ENCODE measurements at places on chromosomes 2 and 18.

DNA sequence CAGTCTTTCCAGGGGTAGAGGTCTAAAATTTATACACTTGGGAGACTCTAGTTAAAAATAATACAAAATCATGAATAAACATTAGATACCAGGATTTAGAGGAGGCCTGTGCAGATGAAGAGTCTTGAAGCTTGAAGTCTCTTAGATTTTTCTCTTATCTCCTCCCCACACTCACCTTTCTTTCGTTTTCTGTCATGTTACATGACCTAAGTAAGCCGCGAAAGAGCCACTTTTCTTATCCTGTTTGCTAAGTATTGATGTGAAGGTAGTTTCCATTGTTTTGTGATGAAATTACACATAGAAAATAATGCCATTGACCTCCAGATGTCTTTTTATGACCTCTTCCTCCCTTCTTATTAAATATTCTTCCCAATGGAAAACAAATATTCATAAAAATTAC lies 367.8 kb downstream of the LRRTM1 start:
- DNase-seq = no peak

- no peak for DNase-seq
These were observed 1.0 kb upstream of the FAHD2A start for GRCh38 chr2:95401480-95401879.

GRCh38 chr2:225637259-225637658 lies 237.7 kb downstream of the NYAP2 start:
- DNase-seq = no peak

DNA sequence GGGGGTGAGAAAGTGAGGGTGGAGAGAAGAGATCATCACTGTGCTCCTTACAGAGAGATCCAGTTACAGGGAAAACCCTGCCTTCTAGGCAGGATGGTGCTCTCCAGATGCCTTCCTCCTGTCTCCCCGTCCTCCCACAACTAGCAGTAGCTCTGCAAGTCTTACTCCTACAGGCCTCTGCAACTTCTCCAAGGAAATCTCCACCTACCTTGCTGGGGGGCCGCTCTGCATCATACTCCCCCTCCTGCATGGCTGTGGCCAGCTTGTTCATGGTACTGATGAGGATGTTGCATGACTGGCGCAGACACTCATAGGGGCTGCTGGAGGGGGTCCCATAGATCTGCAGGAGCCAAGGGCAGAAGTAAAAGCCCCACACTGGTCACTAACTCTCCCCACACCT lies 14.1 kb downstream of the DCTN1 start:
- no peak for DNase-seq

- no peak for DNase-seq
These were observed 170.1 kb upstream of the HAAO start for GRCh38 chr2:42962508-42962953.

DNA sequence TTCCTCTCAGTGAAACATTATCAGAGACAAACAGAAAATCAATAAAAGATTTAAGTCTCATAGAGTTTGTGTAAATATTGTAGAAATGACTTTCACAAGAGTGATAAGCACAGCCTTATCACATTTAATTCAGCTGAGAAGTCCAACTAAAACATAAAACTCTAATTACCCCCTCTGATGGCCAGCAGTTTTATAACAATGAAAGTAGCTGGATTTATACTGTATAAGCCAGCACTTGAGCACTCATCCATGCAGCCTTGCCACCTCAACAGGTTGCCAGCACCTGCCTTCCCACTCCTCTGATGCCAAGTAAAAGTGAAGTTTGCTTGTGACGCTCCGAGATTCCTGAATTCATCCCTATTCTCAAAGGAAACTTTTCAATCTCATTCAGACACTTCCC lies 103.0 kb upstream of the STK39 start:
- DNase-seq = no peak

GRCh38 chr18:48032876-48033789 lies 102.7 kb upstream of the SMAD2 start:
- DNase-seq = no peak

DNA sequence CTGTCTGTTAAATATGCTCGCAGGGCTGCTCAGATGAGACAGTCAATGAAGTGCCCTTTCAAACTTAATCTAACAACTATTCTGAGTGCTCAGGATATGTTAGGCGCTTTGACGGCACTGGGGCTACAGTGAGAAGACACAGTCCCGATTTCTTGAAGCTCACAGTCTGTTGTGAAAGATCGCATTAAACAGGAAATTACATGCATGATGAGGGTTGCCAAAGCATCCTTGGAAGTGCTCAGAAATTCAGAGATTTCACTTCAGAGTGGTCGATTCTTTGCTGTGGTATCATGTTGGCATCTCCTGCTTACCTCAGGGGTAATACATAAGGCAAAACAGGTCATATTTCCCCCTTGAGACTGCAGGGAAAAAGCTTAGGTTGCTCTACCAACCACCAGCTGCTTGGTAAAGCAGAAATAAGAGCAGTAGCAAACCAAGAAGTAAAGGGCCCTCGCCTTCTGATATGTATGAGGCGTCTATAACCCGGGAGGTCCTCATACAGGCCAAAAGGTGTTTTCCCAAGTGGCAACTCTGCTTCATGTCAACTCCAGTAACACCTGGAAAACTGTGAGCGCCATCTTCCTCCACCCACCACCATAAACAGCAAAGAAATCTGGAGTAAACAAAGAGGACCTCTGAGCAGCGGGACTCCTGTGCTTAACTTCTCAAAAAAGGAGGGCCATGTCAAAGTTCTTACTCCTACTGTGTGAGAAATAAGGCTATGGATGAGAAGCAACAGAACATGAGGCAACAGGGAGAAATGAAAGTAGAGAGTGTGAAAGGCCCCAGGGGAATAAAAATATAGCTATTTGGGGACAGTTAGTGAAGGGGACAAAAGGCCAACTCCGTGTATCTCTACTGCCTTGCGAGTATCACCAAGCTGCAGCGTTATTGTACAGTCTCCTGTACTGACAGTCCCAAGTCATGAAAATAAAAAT lies 79.3 kb downstream of the CLHC1 start:
- no peak for DNase-seq

DNA sequence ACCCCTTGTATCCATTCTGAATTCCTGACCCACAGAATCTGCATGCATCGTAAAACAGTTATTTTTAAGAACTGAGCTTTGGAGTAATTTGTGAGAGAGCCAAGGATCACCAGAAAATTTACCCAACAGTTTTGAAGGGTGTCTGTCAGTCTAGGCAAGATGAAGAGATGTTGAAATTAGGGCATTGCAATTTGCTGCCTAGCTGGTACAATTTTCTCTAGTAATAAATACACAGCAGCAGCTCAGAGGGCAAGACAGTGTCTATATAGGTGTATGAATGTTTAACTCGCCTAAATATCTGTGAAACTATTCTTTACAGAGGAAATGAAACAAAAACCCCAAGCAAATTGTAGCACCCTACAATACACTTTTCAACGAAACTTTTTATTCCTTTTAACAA lies 377.8 kb upstream of the POU3F3 start:
- DNase-seq = no peak

DNA sequence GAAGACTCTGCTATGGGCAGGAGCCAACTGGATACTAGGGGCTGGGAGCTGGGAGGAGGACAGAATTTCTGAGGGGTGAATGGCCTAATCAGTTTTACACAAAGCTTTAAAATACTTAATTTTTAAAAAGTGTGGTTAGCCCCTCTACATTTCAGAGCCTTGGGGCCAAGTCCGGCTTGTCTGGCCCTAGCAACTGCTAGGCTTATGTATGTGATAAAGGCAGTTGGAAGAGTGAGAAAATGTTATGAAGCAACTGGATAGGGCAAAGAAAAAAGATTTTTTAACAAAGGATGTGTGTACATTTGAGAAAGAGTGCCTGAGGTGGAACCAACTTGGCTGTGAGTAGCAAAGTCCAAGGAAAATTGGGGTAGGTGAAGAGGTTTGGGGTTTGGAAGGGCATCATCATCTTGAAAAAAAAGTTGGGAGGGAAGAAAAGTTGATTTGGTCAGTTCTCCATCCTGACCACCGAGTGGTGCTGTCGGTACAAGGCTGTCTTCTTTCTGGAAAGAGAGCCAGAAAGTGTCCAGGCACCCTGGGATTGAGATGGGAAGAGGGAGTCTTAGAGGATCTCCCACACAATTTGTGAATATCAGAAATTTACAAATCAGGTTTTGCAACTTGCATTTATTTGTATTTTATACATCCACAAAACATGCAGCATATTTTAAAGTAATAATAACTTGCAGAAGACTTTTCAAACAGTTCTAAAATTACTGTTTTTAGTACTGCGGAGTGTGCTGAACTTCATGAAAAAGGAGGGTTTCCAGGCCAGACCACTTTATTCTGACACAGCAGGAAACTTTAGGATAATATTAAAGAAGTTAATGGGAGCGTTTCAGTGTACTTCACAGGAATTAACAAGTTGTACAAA lies 10.5 kb upstream of the CDK15 start:
- DNase-seq = peak; percentile 18

DNA sequence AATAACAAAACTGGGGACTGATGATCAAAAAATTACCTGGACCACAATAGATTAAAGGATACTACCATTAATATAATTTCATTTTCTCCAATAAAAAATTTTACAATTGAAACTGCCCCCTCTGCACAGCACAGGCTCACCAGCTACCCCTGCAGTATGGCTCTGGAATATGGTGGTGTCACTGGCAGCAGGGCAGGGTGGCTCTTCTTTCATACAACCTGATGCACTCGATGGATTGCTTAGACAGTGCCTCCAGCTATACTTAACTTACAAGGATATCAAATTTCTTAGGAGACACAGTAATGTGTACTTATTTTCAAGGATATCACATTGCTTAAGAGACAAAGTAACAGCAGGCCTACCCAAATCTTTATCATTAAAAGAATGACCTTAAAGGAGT lies 124.0 kb downstream of the PRELID3A start:
- no peak for DNase-seq

DNA sequence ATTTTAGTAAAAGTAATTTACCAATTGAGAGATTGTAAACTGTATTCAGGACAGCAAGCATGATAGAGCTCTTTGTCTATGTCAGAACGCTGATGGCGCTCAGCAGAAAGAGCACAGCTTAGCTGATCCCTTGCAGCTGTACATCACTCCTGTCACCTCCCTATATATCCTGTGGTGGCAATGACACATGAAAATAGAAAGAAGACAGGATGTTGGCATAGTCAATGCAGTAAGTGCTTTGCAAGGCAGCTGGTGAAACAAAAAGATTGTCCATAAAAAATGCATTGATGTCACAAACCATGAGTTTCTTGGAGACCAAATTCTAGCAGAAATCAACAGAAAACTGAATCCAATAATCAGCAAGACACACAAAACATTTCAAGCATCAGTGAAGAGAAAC lies 221.5 kb downstream of the RIT2 start:
- peak; percentile 26 for DNase-seq

DNA sequence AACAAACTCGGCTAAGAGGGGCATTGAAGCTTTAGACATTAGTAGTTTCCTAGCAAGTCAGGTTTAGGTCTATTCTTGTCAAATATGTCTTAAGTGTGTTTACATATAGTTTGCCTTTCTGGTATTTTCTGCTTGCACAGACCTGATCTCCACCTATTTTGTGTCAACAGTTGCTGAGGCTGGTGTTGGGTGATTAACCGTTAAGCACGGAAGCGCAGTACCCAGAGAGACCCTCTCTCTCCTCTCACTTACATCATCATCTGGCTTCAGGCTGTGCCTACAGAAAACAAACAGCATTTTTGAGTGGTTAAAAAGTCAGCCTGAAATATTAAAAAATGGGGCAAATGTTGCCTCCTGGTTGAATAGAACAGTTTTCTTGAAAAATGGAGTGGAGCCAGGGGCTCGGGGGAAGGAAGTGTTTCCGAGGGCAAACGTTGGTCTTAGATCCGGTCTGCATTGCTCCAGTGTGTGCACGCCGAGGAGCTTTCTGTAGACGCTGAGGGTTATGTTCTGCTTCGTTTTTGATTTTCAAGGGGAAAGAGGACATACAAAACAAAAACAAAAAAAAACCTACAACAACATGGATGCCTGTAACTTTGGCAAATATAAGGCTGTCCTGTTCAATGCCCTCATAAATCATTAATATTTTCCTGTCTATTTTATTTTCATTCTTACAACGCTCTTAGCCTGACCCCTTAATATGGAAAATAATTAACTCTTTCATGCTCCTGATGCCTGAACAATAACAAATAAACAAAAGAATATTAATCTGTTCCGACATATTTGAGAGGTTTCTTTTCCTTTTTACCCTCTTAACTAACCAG lies 120.8 kb downstream of the MEIS1 start:
- DNase-seq = peak; percentile 52

GRCh38 chr2:27724191-27724590 lies 47.3 kb upstream of the MRPL33 start:
- DNase-seq = no peak

DNA sequence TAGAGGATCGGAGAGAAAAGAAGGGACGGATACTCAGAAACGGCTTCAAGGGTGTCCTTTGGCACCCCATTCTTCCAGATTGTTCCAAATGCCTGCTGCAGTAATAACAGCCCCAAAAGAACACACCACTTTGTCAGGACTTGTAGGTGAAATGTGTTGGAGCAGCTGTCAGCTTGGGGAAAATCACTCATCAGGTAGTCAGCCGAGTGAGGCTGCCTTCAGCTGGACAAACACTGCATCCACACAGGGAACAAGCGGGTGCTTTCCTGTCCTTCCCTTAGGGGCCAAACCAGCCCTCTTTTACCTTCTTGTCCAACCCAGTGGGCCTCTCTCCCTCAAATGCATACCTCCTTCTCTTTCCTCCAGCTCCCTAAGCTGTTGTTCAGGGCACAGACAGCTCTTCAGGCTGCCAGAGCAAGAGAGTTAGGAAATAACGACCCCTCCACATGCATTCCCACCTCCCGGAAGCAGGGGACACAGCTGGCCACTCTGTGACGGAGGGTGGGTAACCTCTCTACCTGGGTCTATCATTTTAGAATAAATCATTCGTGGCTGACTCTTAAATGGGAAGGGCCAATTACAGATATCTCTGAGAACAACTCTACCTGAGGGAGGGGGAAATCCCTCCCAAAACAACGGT lies 48.1 kb downstream of the BCL11A start:
- no peak for DNase-seq

- no peak for DNase-seq
These were observed 21.6 kb downstream of the MTHFD2 start for GRCh38 chr2:74219846-74220486.

- DNase-seq = no peak
These were observed 99.7 kb upstream of the UGP2 start for GRCh38 chr2:63741884-63742579.

DNA sequence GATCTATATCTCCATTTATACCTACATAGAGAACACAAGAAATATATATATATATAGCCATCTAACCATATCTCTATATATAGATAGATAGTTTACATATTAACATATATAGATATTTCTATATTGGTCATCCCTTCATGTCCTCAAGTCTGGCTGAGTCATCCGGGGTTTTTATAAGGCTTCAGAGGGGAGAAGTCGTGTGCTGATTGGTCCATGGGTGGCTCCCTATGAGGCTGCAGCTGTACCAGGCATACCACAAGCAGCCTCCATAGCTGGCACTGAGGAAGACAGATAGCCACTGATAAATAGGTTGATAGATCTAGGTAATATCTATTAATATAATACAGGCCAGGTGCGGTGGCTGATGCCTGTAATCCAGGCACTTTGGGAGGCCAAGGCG lies 618.3 kb upstream of the SETBP1 start:
- no peak for DNase-seq

GRCh38 chr2:8441986-8442385 lies 239.9 kb upstream of the ID2 start:
- no peak for DNase-seq
